ENCODE measurements at places on chromosomes 2 and 18. TPM values are rescaled to one million over a fixed set of nuclear protein-coding genes. Genes with fewer than 3 reads are reported as not detected.

SNORC gene
- total RNA-seq: 2.1 TPM

CYRIA gene
- total RNA-seq: 1.4 TPM

- DNase-seq: no peak
Observed at GRCh38 chr2:116489944-116490343, 1324.5 kb upstream of the DDX18 start.

GRCh38 chr18:42473611-42474010 lies 518.6 kb downstream of the PIK3C3 start:
- no peak for DNase-seq

GRCh38 chr18:32299484-32299883 lies 109.6 kb downstream of the MEP1B start:
- DNase-seq: no peak

DNA sequence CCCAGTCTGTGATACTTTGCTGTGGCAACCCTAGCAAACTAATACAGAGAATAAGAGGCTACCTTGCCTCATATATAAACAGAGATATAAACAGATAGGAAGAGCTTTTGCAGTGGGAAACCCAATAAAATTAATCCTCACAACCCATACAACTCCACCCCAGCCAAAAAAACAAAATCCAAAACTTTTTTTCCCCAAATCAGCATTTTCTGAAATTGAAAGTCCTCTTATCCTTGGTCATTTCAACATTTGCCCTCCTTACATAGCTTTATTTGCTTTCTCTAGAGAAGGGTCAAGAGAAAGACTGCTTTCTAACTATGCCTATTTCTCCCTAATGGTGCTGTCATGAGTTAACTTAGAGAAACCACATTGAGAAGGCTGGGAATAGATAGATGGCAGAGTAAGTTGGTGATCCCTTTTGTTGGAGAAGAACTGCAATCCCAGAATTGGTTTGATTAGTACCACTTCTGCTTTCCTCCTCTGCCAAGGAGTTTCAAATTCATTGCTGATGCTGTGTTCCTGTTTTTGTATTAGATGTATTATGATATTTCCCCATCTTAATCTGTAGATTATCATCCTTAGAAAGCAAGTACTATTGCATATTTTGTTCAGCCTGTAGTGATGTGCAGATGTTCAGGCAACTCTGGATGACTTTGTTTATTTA lies 76.5 kb upstream of the B3GNT2 start:
- DNase-seq: no peak

DNA sequence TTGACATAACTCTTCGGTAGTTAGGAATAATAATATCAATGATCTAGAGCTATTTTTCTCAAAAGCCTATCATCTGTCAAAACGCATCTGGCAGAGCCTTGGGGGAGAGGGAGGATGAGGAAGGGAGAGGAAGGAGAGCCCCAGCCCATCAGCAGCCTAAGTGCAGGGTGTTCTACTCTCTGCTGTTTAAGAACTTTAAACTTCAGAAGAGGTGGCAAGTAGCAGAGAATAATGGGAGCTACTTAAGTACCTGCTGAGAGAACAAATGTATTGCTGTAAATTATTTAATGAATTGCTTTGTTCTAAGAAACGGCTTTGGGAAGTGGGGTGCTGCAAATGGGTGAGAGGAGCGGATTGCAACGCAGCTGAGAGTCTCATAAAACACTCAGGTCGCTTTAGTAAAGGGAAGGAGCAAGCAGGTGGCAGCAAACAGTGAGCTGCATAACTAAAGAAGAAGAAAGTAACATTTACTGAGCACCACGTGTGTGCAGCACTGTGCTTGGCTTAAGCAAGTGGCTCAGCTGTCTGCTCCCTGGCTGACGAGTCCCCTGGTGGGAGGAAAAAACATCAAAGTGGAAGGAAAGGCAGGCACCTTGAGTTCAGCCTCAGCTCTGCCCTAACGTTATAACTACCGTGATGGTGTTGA lies 26.3 kb upstream of the SH3RF3 start:
- DNase-seq: no peak

GRCh38 chr2:11160731-11161455 lies 5.6 kb downstream of the SLC66A3 start:
- DNase-seq: no peak

DNA sequence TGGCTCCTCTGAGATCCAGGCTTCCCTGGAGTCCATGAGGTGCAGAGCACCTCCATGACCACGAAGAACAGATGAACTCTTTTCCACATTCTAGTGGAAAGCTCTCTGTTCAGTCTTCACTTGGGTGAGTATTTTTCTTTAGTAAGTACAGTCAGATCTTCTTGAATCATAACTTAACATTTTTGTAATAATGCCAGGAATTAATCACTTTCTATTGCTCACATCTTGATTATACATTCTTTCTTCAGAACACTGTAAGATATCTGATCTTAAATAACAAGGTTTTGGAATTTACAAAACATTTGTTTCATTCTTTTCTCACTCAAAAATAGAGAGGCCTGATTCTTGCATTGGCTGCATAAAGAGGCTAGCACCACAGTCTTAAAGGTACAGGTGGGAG lies 45.4 kb upstream of the RND3 start:
- DNase-seq: no peak
